Sciatic nerve (tissue), 2 donors: ENCODE measurements at places on chromosomes 6 and 20. TPM values are rescaled to one million over a fixed set of nuclear protein-coding genes. Genes with fewer than 3 reads are reported as not detected.

CEP162 gene
- 17.0 TPM for total RNA-seq

NKX2-4 gene
- total RNA-seq, result not detected

PPP1R11 gene
- total RNA-seq, result 38.3 TPM

SOX4 gene
- 18.6 TPM for total RNA-seq

DNA sequence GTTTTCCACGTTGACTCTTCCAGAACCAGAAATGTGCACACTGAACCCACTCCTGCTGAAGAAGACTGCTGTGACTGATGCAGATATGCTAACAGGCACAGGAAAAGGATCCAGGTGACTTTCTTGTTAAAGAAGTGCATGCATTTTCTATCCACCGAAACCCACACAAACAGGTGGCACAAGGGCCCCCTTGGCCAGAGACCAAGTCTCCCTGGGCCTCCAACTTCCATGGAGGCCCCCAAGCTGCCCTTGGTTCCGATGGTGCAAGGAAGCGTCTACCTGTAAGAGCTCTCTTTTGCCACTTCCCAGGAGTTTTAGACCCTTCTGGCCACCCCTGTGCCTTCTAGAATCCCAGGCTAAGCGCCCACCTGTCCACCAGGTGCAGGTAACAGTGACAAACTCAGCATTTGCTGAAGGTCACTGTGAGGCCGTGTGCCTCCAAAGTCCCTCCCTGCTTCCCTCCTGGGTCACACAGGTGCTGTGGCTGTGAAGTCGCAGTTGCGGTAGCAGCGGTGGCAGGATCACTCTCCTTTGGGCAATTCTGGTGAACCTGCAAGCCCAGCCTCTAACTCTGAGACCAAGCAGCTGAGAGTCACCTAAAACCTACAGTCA lies 134.8 kb downstream of the PXDC1 start:
- DNase-seq, result no peak

DNA sequence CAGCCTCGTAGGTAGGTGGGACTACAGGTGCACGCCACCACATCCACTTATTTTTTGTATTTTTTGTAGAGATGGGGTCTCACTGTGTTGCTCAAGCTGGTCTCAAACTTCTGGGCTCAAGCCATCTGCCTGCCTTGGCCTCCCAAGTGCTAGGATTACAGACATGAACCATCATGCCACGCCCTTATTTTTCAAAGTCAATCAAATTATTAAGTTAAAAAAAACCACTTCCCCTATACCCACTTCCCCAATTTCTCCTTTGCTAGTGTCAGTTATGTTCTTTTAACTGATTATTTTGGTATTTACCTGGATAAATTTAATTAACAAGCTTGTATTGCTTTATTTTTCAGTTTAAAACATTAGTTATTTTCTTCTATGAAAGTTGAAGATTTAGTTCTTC lies 49.6 kb downstream of the RIOK1 start:
- no peak for DNase-seq

GRCh38 chr6:1325461-1326309 lies 13.8 kb downstream of the FOXQ1 start:
- no peak for DNase-seq

DNA sequence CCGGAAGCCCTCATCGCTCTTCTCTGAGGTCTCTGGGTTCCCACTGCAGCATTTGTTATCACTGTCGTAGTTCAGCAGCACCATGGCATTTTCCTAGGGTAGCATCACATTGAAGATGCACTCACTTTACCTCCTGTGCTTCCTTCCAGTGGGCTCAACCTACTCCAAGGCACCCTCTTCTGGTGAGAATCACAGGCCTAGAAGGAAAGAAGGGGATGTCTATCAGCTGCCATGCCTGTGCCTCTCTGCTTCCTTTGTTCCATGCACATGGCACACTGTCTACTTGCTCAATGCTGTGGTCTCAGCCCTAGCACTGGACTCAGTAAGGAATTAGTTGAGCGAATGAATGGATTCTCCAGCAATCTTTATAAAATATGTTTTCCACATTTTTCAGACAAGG lies 22.6 kb downstream of the CST4 start:
- no peak for DNase-seq

DNA sequence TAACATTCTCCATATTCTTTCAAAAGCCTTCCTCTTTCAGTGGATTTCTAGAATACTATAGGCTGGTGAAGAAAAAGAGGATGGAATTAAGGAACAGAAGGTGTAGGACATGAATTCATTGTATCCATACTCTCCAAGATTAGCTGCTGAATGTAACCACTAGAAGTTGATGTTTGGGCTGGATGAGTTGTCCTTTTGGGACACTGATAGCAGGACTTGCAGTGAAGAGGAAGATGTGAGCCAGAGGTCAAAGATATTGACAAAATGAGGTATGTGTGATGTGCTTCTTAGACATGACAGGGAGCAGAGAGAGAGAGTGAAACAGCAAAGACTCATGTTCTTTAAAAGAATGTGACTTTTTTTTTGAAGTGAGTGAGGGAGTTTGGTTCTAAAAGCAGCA lies 134.3 kb upstream of the MAN1A1 start:
- no peak for DNase-seq

- DNase-seq, result no peak
Observed at GRCh38 chr20:46438156-46438750, 31.8 kb upstream of the ELMO2 start.
